ENCODE measurements at places on chromosomes 13 and 19.
A peak's percentile ranks its signal among the peaks of the same experiment; 100 is the strongest.

DNA sequence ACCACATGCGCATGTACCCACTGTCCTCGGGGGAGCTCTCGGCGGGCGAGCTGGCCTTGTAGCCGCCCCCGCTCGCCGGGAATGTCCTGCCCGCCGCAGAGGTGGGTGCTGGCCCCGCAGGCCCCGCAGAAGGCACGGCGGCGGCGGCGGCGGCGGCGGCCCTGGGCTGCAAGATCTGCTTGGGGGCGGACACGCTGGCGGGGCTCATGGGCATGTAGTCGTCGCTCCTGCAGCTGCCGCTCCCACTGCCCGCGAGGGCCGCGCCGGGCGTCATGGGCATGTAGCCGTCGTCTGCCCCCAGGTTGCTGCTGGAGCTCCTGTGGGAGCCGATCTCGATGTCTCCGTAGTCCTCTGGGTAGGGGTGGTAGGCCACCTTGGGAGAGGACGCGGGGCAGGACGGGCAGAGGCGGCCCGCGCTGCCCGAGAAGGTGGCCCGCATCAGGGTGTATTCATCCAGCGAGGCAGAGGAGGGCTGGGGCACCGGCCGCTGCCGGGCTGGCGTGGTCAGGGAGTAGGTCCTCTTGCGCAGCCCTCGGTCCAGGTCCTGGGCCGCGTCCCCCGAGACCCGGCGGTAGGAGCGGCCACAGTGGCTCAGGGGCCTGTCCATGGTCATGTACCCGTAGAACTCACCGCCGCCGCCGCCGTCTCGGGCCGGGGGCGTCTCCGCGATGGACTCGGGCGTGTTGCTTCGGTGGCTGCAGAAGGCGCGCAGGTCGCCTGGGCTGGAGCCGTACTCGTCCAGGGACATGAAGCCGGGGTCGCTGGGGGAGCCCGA, 2.4 kb downstream of the IRS2 start:
- no peak for DNase-seq

DNA sequence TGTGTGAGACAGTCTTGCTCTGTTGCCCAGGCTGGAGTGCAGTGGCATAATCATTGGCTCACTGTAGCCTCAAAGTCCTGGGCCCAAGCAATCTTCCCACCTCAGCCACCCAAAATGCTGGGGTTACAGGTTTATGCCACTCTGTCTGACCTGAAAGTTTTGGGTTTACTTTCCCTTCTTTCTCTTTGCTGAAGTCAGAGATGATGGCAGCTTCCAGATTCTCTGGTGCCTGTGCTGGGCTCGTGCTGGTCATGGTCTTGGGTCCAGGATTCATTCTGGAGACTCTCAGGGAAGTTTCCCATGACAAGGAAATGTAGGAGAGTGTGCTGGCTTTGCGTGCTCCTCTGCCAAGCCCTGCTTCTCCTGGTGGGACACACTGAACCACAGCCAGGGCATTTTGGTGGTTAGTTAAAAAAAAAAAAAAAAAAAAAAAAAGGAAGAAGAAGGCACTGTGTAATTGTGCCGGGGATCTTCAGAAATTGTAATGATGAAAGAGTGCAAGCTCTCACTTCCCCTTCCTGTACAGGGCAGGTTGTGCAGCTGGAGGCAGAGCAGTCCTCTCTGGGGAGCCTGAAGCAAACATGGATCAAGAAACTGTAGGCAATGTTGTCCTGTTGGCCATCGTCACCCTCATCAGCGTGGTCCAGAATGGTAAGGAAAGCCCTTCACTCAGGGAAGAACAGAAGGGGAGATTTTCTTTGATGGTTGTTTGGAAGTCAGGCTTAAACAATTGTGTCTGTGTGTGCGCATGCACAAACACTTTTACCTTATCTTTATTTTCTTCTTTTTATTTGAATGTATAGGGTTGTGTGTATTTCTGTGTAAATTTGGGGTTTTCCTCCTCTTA, at the start of gene ALOX5AP:
ALOX5AP (plus strand) TSS at position 519 of the 847 bp plus-strand sequence; CDS start at position 582, 63 bp downstream.
- DNase-seq, result no peak

- DNase-seq, result peak; percentile 45
Measured at GRCh38 chr19:7883796-7884570, 4.3 kb upstream of the LRRC8E start.

DNA sequence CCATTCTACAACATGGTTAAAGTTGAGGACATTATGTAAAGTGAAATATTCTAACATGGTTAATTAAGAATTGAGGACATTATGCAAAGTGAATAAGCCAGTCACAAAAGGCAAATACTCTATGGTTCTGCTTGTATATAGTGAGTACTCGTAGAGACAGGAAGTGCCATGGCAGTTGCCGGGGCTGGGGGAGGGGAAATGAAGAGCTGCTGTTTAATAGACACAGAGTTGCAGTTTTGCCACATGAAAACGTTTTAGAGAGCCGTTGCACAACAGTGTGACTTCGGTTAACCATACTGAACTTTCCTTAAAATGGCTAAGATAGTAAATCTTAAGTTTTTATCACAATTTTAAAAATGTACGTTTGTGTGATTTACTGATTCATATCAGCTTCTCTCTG, 176.9 kb downstream of the SHISA2 start:
- DNase-seq, result no peak

DNA sequence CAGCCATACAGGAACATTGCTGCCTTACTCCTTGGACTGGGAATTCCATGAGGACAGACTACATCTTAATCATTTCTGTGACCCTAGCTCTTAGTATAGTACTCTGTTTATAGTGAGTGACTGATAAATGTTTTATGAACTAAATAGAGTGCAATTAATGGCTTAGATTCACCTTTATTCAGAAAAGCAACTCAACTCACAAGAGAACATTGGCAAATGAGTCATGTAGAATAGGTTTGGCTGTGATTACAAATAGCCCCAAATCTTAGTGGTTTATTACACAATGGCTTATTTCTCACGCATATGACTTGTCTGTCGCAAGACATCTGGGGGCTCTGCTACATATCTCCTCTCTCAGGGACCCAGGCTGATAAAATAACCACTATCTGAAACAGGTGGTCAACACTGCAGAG, 121.6 kb upstream of the KL start:
- DNase-seq, result no peak

GRCh38 chr13:60260440-60260839, 96.7 kb upstream of the DIAPH3 start:
- no peak for DNase-seq

GRCh38 chr19:50739914-50740426, 16.8 kb downstream of the CLEC11A start:
- DNase-seq, result no peak

- DNase-seq, result no peak
Measured at GRCh38 chr19:50324331-50324730, 4.8 kb downstream of the KCNC3 start.

GRCh38 chr13:85266771-85267170, 532.4 kb downstream of the SLITRK6 start:
- no peak for DNase-seq

GRCh38 chr19:55431183-55431582, 11.9 kb downstream of the SHISA7 start:
- no peak for DNase-seq

- no peak for DNase-seq
Measured at GRCh38 chr19:41328157-41328841, 18.3 kb downstream of the CCDC97 start.

DNA sequence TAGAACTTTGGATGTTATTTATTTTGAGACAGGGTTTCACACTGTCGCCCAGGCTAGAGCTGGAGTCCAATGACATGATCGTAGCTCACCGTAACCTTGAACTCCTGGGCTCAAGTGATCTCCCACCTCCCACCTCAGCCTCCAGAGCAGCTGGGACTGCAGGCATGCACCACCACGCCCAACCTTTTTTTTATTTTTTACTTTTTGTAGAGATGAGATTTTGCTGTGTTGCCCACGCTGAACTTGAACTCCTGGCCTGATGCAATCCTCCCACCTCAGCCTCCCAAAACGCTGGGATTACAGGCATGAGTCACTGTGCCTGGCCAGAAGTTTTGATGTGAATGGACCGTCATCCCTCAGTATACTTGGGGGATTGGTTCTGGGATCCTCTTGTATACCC, 13.7 kb downstream of the ANKRD27 start:
- no peak for DNase-seq
